Bronchial epithelial cell (primary cell): ENCODE measurements at places on chromosomes 12 and 14. TPM values are rescaled to one million over a fixed set of nuclear protein-coding genes. Genes with fewer than 3 reads are reported as not detected.
A peak's percentile ranks its signal among the peaks of the same experiment; 100 is the strongest.

The TGM1 gene
- total RNA-seq, result 88.7 and 382 TPM in 2 replicates

- no peak for DNase-seq
These were observed 15.1 kb upstream of the SLC25A3 start for GRCh38 chr12:98578392-98578791.

GRCh38 chr14:81743605-81744004 is 210.0 kb upstream of the SEL1L start:
- no peak for DNase-seq

GRCh38 chr14:68210729-68211299 is 391.2 kb downstream of the RAD51B start:
- DNase-seq, result peak; percentile 84

- peak; percentile 25 for DNase-seq
These were observed 7.8 kb downstream of the BHLHE41 start for GRCh38 chr12:26116829-26117715.

The MGP gene
- total RNA-seq, result 0.79 TPM in 1 of 2 replicates, not detected in the other

DNA sequence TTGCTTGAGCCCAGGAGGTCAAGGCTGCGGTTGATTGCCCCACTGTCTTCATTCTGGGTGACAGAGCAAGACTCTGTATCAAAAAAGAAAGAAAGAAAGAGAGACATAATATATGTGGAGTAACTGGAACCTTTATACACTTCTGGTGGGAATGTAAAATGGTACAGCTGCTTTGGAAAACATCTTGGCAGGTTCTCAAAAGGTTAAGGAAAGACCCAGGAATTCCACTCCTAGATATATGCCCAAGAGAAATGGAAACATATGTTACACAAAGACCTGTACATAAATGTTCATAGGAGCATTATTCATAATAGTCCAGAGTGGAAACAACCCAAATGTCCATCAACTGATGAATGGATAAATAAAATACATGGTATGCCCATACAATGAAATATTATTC is 7.2 kb downstream of the RBMS2 start:
- no peak for DNase-seq

The PAX9 gene
- total RNA-seq, result 9.7 and 18.4 TPM in 2 replicates

The SBNO1 gene
- 20.2 and 26.1 TPM in 2 replicates for total RNA-seq

The FNTB gene
- 6.8 and 7.2 TPM in 2 replicates for total RNA-seq

- DNase-seq, result no peak
These were observed at the start of gene SLC25A47 for GRCh38 chr14:100323121-100323941. SLC25A47 (plus strand) TSS chr14:100323339; CDS start chr14:100323415, 76 bp downstream.

- DNase-seq, result peak; percentile 62
These were observed 24.7 kb downstream of the HNRNPC start for GRCh38 chr14:21244544-21244943.

GRCh38 chr12:120584343-120585149 is 3.3 kb upstream of the POP5 start:
- DNase-seq, result no peak

DNA sequence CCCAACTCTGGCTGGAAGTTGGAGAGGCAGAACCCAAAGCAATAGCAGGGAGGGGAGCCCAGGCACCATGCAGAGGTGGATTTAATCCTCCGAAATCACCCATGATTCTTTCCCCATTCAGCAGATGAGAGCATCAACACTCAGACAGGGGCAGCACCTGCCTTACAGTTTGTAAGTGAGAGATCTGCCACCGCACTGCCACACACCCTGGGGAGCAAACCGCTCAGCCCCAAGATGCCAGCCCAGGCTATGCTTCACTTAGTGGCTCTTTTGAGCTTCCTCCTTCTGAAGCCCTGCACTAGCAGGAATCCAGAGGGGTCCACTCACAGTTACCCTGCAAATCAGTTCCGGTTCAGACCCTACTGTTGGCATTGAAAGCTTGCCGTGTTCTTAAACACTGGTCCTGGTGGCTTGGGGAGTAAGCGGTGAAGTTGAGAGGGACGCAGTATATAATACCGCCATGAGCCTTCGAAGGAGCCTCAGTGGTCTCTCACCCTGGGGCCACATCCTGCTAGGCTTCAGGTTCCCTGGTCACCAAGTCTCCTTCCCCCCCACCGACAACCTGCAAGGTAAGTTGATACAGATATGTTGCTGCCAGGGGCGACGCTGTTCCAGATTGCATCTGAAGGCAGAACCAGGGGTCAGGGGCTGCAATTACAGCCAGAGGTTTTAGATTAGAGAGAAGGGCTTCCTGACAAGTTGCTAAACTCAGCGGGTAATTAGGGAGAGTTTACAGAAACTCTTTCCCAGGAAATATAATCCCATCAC is 72.0 kb upstream of the CCND2 start:
- DNase-seq, result no peak

GRCh38 chr12:31362115-31362758 is 36.3 kb upstream of the SINHCAF start:
- peak; percentile 15 for DNase-seq

DNA sequence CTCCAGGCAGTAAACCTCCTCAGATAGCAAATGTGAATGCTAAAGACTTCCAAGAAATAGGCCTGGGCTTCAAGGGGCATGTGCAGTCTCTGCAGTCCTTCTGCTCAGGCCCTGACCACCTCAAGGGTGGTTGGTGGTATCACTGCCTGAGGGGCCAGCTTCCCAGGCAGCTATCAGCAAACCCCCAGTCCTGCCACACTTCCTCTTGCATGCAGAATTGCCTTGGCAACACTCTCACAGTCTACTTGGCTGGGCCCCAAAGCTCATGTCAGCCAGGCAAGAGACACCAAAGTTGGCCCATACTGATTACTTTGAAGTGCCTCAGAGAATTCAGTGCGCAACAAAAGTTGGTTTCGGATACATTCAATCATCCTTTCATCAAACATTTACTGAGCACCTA is 3.5 kb upstream of the ASB8 start:
- DNase-seq, result no peak

DNA sequence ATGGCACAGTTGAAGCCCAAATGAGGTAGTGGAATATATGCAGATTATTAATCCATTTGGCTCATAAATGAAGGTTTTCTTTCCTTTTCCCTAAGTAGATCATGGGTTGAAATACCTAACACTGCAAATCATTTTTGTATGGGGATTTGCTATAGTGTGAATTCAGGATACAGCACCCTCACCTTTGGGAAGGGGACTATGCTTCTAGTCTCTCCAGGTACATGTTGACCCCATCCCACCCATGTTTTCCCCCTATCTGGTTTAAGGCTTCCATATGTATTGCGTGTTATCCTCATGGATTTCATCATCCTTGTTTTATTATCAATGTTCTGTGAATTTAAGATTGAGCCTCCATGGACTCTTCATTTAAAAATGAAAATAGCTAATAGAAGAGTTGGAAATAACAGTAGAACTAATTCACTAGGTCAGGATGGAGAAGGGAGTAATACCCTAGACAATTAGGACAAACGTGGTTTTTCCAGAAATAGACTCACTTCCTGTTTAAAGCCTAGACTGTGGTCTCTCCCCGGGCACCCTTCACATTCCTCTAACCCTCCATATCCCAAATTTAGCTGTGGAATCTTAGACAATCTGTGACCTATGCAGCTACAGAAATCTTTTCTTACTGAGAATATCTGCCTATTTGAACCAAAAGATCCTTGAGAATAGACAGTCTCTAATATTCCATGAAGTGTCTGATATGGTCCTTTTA is 56.5 kb downstream of the DAD1 start:
- no peak for DNase-seq

The P2RX7 gene
- under 0.01 and 0.77 TPM in 2 replicates for total RNA-seq

- DNase-seq, result no peak
These were observed 12.2 kb upstream of the CLEC2A start for GRCh38 chr12:9944391-9944790.

- DNase-seq, result no peak
These were observed 130.3 kb upstream of the RASSF8 start for GRCh38 chr12:25828188-25828587.

DNA sequence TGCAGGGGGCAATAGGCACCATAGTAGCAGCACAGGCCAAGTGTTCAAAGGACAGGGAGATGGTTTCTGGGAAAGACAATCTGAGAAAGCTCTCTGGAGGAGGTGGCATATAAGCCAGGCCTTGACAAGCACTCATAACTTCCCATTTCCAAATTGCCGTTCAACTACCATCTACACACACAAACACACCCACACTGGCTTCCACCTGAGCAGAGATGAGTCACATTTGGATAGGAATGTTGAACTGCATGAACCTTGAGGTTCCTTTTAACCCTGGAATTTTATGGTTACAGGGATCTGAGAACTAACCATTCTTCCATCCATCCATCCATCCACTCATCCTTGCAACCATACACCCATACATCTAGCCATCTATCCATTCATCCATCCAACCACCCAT is 86.6 kb downstream of the KSR2 start:
- peak; percentile 31 for DNase-seq

DNA sequence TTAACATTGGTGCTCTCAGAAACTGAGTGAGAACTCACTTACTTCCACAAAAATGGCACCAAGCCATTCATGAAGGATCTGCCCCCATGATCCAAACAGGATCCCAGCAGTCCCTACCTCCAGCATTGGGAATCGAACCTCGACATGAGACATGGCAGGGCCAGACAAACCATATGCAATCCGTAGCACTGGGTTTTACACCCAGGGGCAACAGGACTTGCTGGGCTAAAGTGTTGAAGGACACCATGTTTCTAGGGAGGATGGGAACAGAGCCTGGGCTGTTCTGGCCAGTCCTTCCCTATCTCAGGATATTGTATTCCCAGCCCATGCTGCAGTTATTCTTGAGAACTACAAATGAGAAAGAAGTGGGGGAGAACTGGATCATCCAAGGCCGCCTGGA is 36.6 kb downstream of the SERPINA3 start:
- no peak for DNase-seq

GRCh38 chr12:50538182-50538581 is 33.4 kb downstream of the DIP2B start:
- no peak for DNase-seq

GRCh38 chr12:87200289-87200979 is 828.8 kb downstream of the C12orf50 start:
- peak; percentile 67 for DNase-seq

The DLK1 gene
- not detected in 2 replicates for total RNA-seq

- DNase-seq, result no peak
These were observed 92.9 kb downstream of the KCNC2 start for GRCh38 chr12:75116646-75117198.

DNA sequence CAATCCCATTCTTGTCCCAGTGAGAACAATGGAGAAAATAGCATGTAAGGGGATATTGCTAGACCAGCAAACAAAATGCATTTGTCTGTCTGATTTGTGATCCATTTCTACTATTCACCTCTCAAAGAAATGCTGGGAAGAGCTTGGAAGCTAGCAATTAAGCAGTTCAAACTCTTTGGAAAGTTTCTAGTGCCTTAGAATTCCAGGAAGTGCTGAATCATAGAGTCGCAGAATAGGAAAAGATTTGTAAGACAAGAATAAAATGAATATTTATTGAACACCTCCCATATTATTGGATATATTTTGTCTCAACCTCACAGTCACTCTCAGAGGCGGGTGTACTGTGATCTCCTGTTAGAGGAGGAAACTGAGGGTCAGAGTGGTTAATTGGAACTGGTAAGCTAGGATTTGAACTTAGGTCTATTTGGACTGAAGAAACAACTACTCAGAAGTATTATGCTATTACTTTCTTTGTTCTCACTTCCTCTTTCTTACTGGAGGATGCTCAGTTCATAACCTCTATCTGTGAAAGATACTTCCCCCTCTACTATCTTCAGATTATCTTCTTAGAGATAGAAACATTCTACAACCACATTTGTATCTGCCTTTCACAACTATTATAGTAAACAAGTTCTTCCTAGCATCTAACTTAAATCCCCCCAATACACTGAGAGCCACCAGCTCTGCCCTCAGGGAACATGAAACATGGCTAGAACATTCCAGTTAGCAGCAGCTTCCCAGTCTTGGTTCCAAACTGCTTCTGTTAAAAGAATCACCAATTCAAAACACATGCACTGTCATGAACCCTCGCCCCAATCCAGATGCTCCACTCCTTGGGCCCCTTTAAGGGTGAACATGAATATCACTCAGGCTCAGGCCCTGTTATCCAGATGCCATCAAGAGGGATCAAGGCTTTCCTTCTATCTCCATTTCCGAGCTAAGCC is 64.2 kb downstream of the DRAM1 start:
- DNase-seq, result no peak

GRCh38 chr14:41875116-41875515 is 268.4 kb downstream of the LRFN5 start:
- no peak for DNase-seq

GRCh38 chr12:106956048-106956578 is 406 bp downstream of the TMEM263 start:
- DNase-seq, result no peak

DNA sequence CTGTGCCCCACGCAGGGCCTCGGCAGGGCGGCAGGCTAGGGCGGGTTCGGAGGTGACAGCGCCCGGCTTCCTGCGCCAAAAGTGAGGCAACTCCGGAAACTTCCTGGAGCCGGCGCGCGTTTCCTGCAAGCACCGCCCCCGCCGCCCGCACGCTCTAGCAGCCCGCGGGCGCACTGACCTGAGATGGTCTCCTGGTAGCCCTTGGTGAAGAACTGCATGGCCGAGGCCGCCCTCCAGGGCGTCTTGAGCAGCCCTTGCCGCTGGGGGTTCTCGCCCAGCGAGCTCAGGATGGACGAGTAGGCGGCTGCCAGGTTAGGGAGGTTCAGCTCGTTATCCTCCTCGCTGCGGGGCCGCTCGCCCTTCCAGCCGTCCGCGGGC is 494 bp downstream of the GCH1 start:
- DNase-seq, result peak; percentile 36

The LMNTD1 gene
- 0.13 TPM in 1 of 2 replicates, not detected in the other for total RNA-seq

DNA sequence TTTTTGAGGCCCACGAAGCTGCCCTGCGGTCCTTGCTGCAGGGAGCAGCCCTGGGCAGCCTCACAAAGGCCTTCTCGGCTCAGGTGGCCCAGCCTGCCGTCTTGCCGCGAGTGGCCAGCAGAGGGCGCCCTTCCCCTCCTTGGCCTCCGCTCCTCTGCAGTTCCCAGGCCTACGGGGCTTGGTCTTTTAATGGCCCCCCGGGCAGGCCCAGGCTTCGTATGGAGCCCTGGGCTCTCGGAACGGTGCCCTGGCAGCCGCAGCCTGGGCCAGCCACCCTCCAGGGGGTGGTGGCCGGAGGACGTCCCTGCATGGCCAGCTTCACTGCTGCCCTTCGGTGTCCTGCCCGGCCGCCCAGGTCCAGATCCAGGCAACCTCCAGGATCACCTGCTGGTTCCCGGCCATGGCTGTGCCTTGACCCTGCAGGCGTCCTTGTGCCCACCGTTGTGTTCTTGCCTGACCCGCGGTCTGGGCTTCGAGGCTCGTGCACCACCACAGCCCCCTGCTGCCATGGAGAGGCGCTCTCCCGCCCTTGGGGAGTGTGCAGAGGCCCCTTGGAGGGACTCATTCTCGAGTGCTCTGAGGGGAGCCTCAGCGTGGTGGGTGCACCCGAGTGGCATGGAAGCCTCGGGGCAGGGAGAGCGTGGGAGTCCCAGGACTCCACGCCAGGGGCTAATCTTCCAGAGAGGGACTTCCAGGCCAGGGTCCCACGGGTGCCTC is 9.4 kb downstream of the ASPG start:
- DNase-seq, result peak; percentile 23
